ENCODE measurements at places on chromosomes 2 and 18. TPM values are rescaled to one million over a fixed set of nuclear protein-coding genes. Genes with fewer than 3 reads are reported as not detected.

The CASP8 gene
- total RNA-seq, result 34.8 TPM

The CYP27A1 gene
- total RNA-seq, result 7.7 TPM

The LIMS3 gene
- 2.6 TPM for total RNA-seq

DNA sequence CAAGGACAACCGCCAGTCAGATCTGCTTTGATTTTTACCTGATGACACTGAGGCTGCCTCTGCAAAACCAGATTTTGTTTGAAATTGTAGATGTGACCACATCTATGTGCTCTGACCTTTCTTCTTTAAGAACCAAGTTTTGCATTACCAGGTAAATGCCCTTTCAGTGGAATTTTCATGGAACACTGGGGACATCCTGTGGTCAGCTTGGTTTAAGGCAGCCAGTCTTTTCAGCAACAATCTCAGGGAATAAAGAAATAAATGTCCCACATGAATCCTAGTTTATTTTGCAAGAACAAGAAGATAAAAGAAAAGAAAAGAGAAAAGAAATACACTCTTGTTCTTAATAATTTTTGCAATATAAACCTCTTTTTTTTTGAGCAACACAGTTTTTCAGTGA lies 90.6 kb downstream of the POU3F3 start:
- DNase-seq, result peak; percentile 2
- no peaks in the 10 kb centered on the region for H3K36me3 ChIP-seq
- H3K4me1 ChIP-seq, result no peaks in the 10 kb centered on the region
- H3K27me3 ChIP-seq, result peaks cover 6% of the 10 kb centered on the region

- no peaks in the 10 kb centered on the region for H3K36me3 ChIP-seq
- H3K4me1 ChIP-seq, result peaks cover 29% of the 10 kb centered on the region
- H3K4me3 ChIP-seq, result no peak overlapping the region
- no peaks in the 10 kb centered on the region for H3K27me3 ChIP-seq
These were observed 61.7 kb downstream of the HS1BP3 start for GRCh38 chr2:20588918-20589871.

DNA sequence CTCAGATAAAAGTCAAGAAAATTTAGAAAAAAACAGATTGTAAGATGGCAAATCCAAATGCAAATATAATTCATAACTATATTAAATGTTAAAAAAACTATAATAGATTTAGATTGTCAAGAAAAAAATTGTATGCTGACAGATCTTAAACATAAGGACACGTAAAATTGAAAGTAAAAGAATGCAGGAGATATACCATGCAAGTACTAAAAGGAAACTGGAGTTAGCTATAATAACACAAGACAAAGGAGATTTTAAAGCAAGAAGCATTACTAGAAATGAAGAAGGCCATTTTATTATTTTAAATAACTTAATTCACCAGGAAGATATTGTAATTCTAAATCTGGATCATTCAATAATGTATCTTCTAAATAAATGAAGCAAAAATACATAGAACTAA lies 48.3 kb downstream of the TTC21B start:
- no peak for DNase-seq
- no peaks in the 10 kb centered on the region for H3K27me3 ChIP-seq
- H3K4me3 ChIP-seq, result no peak overlapping the region
- no peak overlapping the region for H3K27ac ChIP-seq

GRCh38 chr2:27186613-27187345 lies 25.1 kb upstream of the ATRAID start:
- no peaks in the 10 kb centered on the region for H3K27me3 ChIP-seq
- no peak for DNase-seq
- H3K4me3 ChIP-seq, result no peak overlapping the region
- no peak overlapping the region for H3K27ac ChIP-seq
- H3K4me1 ChIP-seq, result no peaks in the 10 kb centered on the region

DNA sequence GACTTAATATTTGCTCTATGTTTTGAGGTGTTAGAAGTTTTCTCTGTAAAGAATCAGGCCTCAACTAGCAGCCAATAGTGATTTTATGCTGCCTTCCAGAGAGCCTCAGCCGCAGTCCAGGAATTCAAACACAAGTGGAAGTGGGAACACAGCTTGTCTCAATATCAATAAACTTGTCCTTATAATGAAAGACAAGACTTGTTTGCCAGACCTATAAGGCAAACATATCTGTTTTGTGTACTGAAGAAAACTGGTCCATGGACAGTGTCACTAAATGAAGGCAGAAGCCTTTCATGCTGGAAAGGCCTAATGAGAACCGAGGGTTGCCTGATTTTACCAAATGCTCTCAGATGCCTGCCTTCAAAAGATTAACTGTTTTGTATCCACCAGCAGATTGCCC lies 182.2 kb downstream of the EPHA4 start:
- H3K27ac ChIP-seq, result no peak overlapping the region
- DNase-seq, result no peak
- no peaks in the 10 kb centered on the region for H3K4me1 ChIP-seq
- no peaks in the 10 kb centered on the region for H3K36me3 ChIP-seq
- no peaks in the 10 kb centered on the region for H3K27me3 ChIP-seq

DNA sequence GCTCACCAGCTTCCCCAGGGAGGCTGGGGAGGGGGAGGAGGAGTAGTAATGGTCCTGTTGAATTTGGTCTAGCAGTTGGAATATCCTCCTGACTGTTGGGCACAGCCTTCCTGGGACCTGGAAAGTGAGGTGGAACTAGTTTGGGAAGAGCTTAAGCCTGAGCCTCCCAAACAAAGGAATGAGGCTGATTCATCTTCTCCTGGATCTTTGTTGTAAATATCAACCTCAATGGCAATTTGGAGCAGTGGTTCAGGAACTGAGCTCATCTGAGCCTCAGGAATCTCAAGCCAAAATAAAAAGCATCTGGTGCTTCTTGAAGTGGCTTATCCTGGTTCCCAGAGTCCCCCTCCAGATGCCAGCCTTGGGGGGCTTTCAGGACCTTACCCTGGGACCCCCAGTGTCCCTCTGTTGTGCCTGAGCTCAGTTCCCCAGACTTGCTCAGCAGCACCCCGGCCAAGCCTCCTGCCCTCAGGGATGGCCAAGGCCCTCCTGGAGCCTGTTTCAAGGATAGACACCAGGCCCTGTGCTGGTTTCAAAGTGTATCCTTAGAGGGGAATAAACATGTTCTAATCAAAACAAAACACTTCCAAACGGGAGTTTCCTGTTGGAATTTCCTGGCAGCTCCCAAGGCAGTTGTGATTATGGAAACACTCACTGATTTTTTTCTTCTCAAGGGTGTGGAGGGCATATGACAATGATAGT lies 112.6 kb downstream of the DDX1 start:
- H3K4me1 ChIP-seq, result no peaks in the 10 kb centered on the region
- H3K36me3 ChIP-seq, result no peaks in the 10 kb centered on the region

DNA sequence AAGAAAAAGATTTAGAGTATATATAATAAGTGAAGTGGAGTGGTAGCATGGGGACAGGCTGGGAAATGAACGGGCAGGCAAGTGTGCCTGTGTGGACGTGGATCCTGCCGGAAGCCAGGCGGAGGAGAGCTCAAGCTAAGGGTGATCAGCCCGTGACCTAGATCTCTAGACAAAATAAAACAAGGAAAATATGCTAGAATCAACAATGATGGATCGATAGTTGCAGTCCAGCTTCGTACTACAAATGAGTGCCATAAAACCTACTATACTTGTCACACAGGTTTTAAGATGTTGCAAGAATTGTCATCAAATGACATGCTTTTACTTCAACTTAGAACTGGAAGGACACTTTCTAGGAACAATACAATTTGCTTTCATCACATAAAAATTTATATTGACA lies 8.5 kb downstream of the EIF2AK2 start:
- no peak for DNase-seq
- H3K36me3 ChIP-seq, result peaks cover 16% of the 10 kb centered on the region
- H3K4me3 ChIP-seq, result no peak overlapping the region
- no peaks in the 10 kb centered on the region for H3K27me3 ChIP-seq

GRCh38 chr2:226211439-226211838 lies 588.2 kb downstream of the IRS1 start:
- H3K4me1 ChIP-seq, result no peaks in the 10 kb centered on the region
- H3K36me3 ChIP-seq, result no peaks in the 10 kb centered on the region
- H3K4me3 ChIP-seq, result no peak overlapping the region
- no peak overlapping the region for H3K27ac ChIP-seq
